ENCODE measurements at places on chromosomes 7 and 10. TPM values are rescaled to one million over a fixed set of nuclear protein-coding genes. Genes with fewer than 3 reads are reported as not detected.

GRCh38 chr10:73075829-73076228, 20.8 kb downstream of the P4HA1 start:
- DNase-seq = no peak

GRCh38 chr7:50227726-50228125, 76.8 kb upstream of the IKZF1 start:
- DNase-seq = no peak

DNA sequence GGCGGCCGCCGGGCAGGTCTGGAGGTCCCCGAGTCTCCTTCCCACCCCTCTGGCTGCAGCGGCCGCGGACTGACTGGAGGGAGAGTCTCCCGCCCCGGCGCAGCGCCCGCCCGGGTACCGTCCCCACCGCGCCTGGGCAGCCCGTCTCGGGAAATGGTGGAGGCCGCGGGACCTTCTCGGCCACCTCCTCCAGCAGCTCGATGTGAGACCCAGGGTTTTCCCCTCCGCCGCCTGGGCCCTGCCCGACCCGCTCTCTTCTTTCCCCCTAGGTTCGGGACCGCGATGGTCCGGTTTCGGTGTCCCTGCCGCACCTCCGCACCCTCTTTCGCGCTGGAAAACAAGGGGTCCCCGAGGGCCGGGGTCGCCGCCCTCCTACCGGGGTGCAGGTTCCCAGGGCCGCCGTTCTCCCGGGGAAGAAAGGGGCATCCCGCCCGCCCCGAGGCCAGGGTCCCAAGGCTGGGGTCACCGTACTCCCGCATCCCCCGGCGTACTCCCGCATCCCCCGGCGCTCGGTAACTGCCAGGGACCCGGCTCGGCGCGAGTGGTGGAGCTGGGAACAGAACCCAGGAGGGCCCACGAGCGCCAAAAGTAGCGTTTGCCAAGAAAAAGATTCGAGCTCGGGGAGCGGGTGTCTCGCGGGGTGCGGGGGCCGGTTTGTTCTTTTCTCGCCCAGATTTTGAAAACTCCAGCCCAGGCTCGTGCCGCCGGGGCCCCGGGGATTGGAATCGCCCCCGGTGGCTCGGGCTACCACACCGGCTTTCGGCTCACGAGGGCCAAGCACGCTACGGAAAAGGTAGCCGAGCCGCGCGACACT, 3.4 kb downstream of the TNRC18 start:
- DNase-seq = no peak

Gene PCBD1
- 142 TPM for total RNA-seq

GRCh38 chr7:78473021-78473420, 674.4 kb downstream of the PHTF2 start:
- no peak for DNase-seq

Gene NUP205
- total RNA-seq = 30.9 TPM
